NCI-H2107 (cell line): ENCODE measurements at places on chromosomes 3 and 15.

- no peak for DNase-seq
These were observed 5.4 kb upstream of the THSD4 start for GRCh38 chr15:71109905-71110304.

DNA sequence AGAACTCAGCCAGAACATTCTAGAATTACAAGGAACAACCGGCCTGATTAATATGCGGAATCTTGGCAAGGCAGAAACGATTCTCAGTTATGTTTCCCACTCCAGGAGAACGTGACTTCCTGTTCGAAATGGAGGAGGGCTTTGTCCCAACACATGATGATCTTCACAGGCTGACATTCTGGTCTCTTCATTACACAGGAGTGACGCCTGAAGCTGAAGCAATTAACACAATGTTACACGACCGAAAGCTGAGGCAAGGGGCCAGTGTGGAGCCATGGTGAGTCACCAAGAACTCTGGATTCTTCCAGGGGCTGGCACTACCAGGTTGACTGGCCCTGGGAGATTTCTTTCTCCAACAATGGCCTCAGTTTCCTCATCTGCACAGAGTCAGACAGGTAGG, 40.9 kb downstream of the RFTN1 start:
- no peak for DNase-seq

DNA sequence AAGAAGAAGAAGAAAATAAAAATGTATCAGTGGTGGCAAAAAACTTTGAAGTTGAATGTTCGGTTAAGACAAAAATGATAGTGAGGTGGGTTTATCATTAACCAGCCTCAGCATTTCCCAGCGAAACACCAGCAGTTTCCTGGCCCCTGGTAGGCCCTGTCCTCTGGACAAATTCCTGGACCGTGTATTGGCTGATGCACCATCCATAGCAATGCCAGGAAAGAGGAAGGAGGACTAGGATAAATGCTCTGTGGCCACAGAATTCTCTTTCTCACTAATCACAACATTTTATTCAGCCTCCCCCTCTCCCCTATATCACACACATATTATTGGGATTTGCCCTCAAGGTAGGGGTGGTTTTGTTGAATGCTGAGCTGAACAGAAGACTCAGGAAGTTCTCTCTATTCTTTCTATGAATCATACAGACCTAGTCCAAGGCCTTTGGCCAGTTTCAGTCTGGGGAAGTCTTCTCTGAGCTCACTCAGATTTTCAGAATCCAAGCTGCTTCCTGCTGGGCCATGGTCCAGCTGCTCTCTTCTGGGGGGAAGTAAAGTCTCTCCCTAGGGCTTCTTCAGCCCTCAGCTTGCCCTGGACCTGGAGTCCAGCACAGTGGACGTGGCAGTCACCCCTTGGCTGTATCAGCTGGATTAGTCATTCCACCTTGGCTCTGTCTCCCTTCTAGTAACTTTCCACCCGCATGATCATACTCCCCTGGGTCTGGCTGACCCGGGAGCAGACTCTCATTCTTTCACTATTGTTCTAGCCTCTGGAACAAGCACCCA, 27.6 kb downstream of the SLC28A1 start:
- no peak for DNase-seq

DNA sequence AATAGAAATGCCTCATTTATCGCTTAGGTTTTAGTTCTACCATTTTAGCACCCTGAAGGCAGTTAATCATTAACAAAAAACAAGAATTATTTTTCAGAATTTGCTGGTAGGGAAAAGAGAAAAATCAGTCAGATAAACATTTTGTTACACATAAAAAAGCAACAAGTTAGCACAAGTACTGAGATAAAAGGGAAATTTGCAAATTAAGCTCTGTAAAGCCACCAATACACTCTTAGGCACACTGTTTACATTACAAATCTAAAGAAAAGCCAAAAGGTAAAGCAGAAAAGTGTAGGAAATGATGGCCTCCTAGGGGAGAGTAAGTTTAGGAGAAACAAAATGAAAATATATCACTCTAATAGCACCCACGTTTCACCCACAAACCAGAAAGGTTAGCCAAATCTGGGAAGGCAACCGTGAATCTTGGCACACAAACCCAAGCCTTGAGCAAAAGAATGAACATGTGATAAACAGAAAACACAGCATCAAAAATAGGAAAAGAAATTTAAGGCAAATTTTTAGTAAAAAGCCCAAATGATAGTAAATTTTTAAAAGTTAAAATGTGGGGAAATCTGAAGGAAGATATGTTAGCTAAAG, 1.6 kb upstream of the SATB1 start:
- DNase-seq: no peak

DNA sequence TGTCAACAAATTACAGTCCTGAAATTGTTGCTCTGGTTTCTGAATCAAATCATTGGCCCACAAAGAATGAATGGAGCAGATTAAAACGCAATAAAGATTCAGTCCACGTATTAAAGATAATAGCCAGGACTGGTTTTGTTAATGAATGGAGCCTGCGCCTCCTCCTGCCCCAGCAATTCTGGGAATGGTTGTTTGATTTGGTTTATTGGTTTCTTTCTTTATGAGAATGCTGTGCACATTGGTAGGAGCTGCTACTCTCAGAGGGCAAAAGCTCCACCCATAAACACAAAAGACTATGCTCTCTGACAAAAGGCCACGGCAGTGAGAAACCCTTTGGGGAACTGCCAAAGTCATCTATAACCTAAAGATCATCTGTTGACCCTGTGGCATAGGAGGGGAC, 261.1 kb downstream of the ABHD5 start:
- no peak for DNase-seq

DNA sequence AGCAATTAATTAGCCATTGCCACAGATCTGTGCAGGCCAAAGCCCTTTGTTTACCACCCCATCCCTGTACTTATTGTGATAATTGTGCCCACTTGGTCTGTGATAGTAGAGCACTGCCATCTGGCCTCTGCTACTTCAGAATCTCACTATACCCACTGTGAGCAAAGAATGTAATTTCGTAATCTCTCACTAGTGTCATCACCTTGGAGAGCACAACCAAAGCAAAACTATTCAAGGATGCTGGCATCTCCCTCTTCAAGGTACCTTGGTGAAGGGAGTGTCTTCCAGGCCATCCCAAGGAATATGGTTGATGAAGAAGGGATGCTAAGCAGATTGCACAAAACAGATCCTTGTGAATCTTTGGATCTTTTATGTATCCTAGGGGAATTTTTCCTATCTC, 34.7 kb upstream of the NOX5 start:
- DNase-seq: no peak

GRCh38 chr3:32707026-32707370, 22.0 kb downstream of the CNOT10 start:
- DNase-seq: no peak

GRCh38 chr3:53150247-53151085, 10.5 kb upstream of the PRKCD start:
- DNase-seq: no peak

DNA sequence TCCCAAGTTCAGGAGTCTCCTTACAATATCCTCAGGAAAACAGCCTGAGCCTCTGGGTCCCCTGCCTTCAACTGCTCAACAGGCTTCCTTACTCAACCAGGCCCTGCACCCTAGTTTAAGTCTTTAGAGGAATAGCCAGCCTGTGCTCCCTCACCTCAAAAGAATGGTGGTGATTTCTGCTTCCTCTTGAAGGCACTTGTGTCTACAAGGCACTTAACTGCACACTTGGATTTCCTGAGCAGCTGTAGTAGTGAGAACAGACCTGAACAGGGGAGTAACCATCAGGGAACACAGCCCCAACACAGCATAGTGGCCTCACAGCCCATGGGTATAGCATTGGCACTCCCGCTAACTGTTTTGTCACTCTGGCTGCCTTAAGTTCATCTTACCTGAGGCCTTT, 244.3 kb downstream of the MYRIP start:
- DNase-seq: no peak

DNA sequence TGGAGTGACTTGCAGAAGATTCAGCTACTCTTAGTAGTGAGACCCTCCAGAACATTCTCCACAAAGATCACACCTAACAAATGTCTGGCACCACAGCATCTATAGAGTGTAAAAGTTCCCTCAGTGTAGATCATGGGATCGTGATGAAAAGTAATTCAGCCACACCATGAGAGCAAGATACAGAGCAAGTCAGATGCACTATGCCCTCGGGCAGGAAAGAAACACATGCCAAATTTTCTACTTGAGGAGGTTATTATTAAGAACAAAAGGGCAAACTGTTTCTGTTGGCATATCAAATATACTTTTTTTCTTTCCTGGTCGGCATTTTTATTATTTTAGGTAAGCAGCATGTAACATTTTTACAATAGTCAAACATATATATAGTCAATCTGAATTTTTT, 44.8 kb upstream of the SNTN start:
- DNase-seq: no peak

- no peak for DNase-seq
These were observed 198.7 kb upstream of the PFN2 start for GRCh38 chr3:150169330-150169940.

DNA sequence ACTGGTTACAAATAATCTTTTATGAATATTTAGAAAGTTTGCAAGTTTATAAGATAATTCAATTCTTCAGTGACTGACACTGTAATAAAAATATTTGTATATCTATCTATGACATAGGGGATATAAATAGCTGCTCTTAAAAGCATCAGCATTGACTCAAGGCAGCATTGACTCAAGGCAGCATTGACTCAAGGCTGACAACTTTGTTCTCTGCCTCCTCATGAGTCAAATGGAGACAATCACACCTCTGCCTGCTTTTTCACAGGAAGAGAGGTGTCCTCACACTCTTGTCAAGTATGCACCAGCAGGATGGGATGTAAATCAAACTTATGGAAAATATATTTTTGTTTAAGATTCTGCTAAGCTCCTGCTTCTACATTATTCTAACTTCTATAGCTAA, 1173.1 kb downstream of the NSUN3 start:
- no peak for DNase-seq

GRCh38 chr3:30555968-30556367, 50.4 kb upstream of the TGFBR2 start:
- DNase-seq: no peak

DNA sequence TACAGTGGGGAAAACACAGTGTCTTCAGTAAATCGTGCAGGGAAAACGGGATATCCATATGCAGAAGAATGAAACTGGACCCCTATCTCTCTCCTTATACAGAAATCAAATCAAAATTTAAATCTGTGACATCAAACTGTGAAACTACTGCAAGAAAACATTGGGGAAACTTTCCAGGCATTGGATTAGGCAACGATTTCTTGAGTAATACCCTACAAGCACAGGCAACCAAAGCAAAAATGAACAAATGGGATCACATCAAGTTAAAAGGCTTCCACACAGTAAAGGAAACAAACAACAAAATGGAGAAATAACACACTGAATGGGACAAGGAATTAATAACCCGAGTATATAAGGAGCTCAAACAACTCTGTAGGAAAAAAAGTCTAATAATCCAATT, 165.3 kb downstream of the PLCL2 start:
- no peak for DNase-seq

- no peak for DNase-seq
These were observed 175.5 kb downstream of the CHDH start for GRCh38 chr3:53670721-53671120.

- DNase-seq: no peak
These were observed 51.8 kb downstream of the CYP11A1 start for GRCh38 chr15:74315626-74316025.

GRCh38 chr15:43648649-43649429, at the start of gene CATSPER2:
Gene CATSPER2, minus strand, starts transcription at chr15:43648844. Its CDS starts 783 bp downstream, at chr15:43648061.
- no peak for DNase-seq

GRCh38 chr3:62888180-62888579, 13.0 kb upstream of the CADPS start:
- DNase-seq: no peak

DNA sequence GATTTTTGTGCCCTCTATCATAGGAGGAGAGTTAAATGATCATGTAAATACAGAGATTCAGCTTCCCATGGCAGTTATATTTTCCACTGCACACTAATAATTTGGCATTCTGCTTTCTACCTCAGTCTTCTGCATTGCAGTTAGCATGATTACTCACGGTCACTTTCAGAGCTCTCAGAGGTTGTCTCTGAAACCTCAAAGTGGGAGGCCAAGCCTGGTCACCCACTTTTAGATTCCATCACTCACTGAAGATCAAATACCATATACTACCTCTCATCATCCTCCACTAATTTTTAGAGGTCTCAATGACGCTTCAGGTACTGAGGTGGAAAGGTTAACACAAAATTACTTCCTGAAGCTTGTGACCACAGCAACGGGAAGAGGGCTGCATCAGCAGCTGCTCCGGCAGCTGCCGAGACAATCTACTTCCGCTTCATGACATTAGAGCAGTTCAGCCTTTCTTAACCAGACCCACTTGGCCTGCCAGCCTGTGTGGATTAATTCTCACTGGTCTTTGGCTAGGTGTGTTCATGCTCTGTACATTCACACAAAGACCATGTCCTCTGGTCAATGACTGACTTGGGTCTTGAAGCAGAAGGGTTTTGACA, 416.4 kb upstream of the PDZRN3 start:
- no peak for DNase-seq

DNA sequence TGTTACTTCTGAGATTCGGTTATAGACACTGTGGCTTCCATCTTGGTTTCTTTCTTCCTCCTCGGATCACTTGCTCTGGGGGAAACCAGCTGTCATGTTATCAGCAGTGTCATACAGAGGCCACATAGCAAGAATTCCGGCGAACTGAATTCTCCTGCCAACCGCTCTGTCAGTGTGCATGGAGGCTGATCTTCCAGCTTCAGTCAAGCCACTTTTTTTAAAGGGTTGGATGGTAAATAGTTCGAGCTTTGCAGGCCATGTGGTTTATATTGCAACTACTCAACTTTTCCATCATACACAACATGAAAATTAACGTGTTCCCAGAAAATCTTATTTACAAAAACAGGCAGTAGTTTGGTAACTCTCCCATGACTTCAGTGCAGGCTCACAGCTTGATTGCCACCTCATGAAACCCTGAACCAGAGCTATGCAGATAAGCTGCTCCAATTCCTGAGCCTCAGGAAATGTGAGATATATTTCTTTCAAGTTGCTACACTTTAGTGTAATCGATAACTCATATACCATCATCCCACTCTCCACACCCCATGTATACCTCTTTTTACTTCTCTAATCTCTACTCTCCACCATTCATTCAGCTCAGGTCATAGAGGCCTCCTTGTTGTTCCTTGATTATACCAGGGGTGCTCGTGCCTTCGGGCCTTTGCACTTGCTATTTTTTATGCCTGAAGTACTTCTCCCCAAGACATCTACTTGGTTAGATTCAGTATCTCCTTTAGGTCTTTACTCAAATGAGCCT, 7.2 kb downstream of the RPL22L1 start:
- DNase-seq: no peak

DNA sequence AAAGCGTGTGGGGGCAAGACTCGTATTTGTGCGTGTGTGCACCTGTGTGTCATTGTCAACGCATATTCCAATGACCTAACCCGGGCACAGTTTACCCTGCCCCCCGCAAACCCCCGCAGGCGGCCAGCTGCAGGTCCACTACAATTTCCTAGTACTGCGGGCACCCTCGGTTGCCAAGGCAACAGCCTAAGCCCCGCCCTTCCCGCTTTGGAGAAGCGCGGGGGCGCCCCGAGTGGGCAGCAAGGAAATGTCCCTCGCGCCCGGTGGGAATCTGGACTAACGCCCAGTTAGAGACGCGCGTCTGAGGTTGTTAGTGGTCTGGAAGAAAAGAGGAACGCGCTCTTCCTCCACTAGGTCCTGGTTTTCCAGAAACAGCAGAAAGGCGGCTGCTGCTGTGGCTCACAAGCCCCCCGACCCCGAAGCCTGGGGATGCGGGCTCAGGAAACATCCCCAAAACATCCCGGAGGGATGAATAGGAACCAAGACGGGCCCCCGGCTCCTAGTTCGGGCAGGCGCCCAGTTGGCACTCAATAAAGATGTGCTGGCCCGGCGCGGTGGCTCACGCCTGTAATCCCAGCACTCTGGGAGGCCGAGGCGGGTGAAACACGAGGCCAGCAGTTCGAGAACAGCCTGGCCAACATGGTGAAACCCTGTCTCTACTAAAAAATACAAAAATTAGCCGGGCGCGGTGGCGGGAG, 1.1 kb downstream of the ABHD14A start:
- DNase-seq: no peak
